ENCODE measurements at places on chromosomes 4 and X.

DNA sequence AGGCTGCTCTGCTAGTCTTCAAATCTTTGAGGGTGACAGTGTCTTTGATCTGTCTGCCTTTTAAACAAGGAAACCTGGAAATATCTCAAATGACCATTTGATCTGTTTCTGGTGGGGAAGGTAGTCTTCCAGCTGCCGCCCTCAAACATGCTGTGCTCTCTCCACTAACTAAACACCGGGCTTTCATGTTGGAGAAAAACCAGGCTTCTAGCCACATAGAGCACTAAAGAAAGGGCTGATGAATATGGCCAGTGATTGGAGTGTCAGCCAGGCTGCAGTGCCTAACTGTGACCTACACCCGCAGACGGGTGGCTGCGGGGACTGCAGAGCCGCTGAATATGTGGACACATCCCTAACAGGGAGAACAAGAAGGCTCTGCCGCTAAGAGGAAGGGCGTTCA lies 85.9 kb downstream of the UNC5C start:
- DNase-seq = no peak

DNA sequence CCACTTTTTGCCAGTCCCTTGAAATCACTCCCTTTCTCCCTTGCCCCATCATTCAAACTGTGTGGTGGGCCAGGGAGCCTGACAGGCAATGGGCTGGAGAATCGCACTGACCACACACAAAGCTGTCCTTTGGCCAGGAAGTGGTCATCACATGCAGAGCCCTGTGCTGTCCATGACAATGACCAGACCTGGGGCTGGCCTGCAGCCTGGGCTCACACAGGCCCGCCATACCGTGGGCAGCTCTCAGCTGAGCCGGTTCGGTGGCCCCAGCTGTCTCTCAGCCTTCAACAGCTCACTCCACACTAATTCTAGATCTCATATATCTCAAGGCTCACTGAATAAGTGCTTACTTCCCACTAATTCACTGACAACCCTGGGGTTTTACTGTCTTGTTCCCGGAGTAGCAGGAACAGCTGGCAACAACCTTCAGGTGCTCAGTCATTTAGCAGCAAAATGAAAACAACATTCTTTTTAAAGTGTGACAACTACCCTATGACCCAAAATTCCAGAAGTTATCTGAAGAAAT lies 48.0 kb downstream of the USP46 start:
- no peak for DNase-seq

DNA sequence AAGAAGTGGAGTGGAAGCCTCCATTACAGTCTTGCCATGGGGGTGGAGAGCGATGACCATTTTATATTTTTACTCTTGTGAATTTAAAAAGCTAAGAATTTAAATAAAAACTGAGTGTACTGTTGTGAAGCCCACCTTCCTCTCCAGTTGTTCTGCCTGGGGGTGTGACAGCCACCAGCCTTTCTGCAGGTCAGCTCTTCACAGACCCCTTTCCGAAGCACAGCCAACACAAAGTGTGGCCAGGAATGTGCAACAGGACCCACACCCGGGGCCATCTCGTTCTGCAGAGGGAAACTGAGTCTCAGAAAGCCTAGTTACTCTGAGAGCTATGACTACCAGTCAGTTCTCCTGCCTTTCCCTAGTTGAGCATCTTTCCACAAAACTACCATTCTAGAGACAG lies 1.4 kb downstream of the GRPEL1 start:
- DNase-seq = no peak

DNA sequence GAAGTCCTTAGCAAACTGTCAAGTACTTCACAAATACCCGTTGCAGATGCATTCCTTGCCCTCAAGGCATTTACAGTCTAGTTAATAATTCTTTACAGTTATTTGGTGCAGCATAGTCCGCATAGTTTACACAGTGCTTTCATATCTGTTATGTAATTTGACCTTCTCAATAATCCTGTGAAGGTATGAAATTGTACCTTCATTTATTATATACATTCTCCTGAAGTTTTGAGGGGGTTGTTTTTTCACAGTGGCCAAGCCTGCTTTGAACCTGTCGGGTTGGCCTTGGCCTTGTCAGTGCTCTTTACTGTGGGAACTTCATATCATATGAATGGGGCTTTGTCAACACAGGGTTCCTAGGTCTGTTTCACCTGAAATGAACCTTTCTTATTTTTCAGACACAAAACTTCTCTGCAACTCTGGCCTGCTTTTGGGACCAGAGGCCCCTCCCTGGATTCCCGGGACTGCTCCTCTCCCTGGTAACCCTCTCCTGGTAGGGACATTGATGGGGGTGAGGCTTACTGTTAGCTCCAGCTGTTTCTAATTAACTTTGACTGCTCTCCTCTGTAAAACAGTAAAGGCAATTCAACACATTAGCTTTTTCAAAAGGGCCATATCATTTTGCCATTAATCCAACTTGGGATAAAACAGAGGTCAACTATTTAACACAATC lies 9.1 kb downstream of the IGFBP7 start:
- no peak for DNase-seq

DNA sequence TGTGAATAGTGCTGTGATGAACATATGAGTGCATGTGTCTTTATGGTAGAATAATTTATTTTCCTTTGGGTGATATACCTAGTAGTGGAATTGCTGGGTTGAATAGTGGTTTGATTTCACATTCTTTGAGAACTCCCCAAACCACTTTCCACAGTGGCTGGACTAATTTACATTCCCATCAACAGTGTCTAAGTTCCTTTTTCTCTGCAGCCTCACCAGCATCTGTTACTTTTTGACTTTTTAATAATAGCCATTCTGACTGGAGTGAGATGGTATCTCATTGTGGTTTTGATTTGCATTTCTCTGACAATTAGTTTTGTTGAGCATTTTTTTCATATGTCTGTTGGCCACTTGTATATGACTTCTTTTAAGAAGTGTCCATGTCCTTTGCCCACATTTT lies 29.1 kb downstream of the JADE3 start:
- DNase-seq = no peak

GRCh38 chr4:170102426-170102825 lies 12.7 kb upstream of the AADAT start:
- DNase-seq = no peak

GRCh38 chrX:136574548-136574947 lies 42.5 kb downstream of the VGLL1 start:
- DNase-seq = no peak

DNA sequence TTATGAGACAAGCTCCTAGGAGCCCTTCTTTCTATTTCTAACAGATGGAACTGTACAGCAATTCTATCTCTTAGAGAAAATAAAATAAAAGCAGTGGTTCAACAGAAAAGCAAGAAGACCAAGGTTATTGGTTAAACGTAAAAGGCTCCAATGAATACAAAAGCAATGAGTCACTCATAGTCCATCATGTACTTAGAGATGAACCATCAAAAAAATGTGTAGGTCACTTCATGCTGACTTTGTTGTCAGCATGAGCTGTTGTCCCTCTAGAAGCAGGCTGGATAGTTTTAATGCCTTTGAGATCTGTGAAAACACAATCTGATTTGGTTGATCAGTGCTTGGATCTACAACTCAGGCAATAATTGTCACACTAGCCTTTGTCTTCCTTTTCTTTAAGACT lies 378.6 kb upstream of the ANXA10 start:
- no peak for DNase-seq

DNA sequence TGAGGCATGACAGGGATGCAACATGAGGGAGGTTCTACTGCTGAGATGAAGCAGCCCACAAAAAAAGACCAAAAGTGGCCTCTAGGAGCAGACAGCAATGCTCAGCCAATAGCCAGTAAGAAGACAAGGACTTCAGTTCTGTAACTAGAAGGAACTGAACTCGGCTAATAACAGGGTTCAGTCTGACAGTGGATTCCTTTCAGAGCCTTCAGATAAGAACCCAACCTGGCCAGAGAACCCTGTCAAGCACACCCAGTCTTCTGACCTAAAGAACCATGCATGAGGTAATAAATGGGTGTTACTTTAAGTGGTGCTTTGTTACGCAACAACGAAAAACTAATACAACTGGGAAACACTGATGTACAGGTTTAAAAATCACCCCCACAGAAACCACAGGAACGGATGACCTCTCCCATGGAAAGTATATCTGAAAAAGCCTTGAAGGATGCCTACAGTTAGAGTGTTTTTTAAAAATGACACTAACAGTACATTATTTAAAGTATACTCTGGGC lies 94.6 kb downstream of the PAPSS1 start:
- no peak for DNase-seq

DNA sequence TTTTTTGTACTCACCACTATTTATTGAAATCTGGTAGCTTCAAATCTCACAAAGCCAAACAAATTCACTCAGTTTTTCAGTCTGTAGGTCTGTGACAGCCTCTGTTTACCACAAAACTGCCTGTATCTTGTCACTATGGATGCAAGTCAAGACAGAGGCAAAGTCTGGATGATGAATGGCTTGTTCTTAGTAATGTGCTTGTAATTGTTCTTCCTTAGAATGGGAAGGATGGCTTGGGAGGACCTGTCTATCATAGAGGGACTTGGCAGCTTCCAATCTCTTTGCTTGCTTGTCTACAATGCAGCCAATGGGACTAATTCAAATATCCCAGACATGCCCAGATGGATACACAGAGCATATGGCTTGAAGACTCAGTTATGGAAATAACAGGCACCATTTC lies 141.2 kb upstream of the SCML1 start:
- DNase-seq = no peak

Data from KG1 (cell line).